Aorta (tissue), 5 donors: ENCODE measurements at places on chromosomes 7 and 10. TPM values are rescaled to one million over a fixed set of nuclear protein-coding genes. Genes with fewer than 3 reads are reported as not detected.

The CLDN12 gene
- 8.4 TPM for polyA plus RNA-seq

The PDCD11 gene
- 6.0 TPM for polyA plus RNA-seq

The KNDC1 gene
- polyA plus RNA-seq = 0.25 TPM

The VAX1 gene
- polyA plus RNA-seq = not detected

The BAMBI gene
- 4.8 TPM for polyA plus RNA-seq

The SPDYE8 gene
- not detected for polyA plus RNA-seq

The CYP3A7 gene
- polyA plus RNA-seq = not detected

The HPSE2 gene
- 1.2 TPM for polyA plus RNA-seq

The SORCS3 gene
- not detected for polyA plus RNA-seq

The PTN gene
- polyA plus RNA-seq = 36.4 TPM

The DNAJC1 gene
- 15.2 TPM for polyA plus RNA-seq

The CRHR2 gene
- polyA plus RNA-seq = not detected
